MCF 10A (cell line): ENCODE measurements at places on chromosomes 7 and 10. TPM values are rescaled to one million over a fixed set of nuclear protein-coding genes. Genes with fewer than 3 reads are reported as not detected.

Gene ZNF138
- total RNA-seq = 3.3 and 5.4 TPM in 2 replicates

Gene TMEM225B
- total RNA-seq = 0.70 and 0.96 TPM in 2 replicates

Gene SRRT
- total RNA-seq = 111 and 142 TPM in 2 replicates

Gene HOXA7
- 0.29 and 0.44 TPM in 2 replicates for total RNA-seq

Gene HTR5A
- not detected in 2 replicates for total RNA-seq
